ENCODE measurements at places on chromosomes 1 and 21.

DNA sequence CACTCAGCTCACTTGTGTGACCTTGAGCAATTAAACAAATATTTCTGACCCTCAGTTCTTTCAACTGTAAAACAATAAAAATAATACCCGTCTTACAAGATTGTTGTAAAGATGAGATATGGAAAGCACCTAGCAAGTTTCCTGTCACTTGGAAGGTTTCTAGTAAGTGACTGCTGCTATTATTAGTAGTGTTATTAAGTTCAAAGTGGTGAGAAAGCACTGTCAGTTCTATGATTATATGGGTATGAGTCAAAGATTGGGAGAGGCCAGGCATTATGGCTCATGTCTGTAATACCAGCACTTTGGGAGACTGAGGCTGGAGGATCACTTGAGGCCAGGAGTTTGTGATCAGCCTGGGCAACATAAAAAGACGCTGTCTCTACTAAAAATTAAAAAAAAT lies 145.4 kb downstream of the C1orf21 start:
- no peak for DNase-seq

- no peak for DNase-seq
These were observed 231.2 kb upstream of the USP24 start for GRCh38 chr1:55446351-55446750.

DNA sequence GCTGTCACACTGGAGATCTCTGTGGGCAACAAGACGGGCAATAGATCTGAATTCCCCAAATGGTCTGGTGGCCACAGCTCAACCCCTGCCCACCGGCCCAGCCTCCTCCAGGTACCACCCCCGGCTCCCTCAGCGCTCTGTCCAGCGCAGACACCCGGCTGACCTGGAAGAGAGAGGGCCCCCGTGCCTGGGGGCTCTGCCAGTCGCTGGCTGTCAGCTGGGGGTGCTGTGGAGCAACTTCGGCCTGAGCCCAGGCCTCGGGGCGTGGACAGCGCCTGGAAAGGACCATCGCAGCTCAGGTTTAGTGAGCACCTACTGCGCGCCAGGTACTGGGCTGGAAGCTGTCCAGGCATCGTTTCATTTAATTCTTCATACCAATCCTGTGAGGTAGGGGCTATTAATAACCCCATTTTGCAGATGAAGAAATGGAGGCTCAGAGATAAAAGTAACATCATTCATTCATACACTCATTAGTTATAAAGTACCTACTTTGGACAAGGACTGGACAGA lies 51.0 kb downstream of the AHDC1 start:
- no peak for DNase-seq

- peak; percentile 67 for DNase-seq
These were observed 12.2 kb downstream of the SDCCAG8 start for GRCh38 chr1:243267914-243268653.

DNA sequence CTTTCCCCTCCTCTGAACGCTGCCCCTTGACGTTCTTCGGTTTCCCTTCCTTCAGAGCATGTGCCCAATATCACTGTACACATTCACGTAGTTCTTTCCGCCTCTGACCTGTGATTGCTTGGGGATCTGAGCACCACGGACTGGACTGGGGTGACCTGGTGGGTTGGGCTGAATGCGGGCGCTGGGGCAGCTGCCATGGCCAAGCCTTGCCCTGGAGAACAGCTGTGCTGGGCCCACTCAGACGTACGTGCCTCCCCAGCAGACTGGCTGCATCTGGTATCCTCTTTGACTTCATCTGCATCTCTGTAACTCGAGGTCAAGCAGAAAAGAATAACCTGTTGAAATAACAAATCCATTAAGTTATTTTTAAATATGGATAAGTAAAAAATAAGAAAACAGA lies 35.1 kb upstream of the DISC1 start:
- DNase-seq: no peak

DNA sequence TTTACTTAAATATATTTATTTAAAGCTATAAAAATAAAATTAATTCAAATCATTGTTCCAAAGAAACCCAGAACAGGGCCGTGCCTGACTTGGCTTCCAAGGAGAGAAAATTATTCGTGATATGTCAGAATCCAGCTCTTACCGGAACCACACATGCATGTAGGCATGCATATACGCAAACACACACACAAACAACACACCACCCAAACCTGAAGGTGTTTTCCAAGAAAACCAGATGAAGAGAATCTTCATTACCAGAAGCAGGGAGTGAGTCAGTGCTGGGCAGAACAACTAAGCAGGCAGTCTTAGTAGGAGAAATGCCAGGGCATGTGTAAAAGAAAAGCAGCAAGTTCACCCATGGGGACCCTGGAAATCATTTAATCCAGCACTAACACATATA lies 432.0 kb upstream of the BEND5 start:
- DNase-seq: no peak

- no peak for DNase-seq
These were observed 25.6 kb upstream of the ENAH start for GRCh38 chr1:225678545-225678944.

DNA sequence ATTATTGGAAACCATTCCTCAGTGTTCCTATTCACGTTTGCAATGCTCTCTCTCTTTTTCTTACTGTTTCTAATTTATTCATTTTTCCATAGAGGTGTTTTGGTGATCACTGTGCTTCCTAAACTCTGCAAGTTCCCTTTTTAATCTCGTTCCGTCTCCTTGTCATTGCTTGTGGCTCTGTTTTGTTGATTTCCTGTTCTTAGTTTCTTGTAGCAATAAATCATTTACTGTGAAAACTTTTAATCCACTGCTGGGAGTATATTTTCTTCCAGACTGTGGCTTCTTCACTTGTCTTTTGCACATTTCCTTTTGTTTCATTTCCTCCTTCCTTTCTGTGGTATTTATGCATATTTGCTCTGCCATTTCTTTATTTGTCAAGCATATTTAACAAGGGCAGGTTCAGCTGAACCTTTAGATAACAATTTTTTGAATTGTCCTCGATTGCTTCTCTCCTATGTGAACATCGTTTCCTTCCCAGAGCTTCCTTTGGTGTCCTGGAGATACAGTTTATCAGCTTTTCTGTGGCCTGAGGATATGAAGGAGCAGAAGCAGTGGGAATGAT lies 3.6 kb downstream of the B3GALT5 start:
- no peak for DNase-seq

GRCh38 chr1:158720620-158721019 lies at the start of gene OR6K3:
Gene OR6K3, minus strand, starts transcription at chr1:158720720. Its CDS starts 2,605 bp downstream, at chr1:158718115.
- DNase-seq: no peak

- peak; percentile 78 for DNase-seq
These were observed 283.4 kb downstream of the ASTN1 start for GRCh38 chr1:176880955-176881595.

DNA sequence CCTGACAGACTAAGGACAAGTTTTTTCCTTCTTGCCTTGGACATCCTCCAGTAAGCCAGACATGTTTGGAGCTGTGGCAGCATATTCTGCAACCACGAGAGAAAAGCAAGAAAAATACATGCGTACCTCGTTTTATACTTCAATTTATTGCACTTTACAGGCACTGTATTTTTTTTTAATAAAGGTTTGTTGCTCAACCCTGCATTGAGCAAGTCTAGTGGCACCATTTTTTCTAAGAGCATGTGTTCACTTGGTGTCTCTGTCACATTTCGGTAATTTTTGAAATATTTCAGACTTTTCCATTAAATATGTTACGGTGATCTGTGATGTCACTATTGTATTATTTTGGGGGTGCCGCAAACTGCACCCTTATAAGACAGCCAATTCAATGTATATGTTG lies 2.1 kb upstream of the SSX2IP start:
- DNase-seq: no peak

DNA sequence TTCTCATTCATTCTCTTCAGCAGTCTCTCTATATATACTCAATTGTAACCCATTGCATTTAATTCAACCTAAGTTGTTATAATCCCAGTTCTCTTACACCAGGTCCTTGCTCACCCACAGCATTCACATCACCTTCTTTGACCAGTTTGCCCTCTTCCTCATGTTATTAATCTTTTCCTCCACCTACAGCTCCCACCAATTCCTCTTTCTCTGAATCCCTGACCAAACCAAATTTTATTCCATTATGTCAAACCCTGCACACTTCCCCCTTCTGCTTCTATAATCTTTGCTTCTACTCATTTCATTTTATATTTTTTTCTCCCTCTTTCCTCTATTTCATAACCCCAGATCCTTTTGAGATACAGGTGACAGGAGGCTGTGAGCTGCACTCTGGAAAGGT lies 1.4 kb downstream of the CD1A start:
- DNase-seq: no peak

GRCh38 chr1:23456226-23456625 lies 27.8 kb downstream of the ASAP3 start:
- DNase-seq: no peak

- peak; percentile 73 for DNase-seq
These were observed 16.8 kb downstream of the LAMC1 start for GRCh38 chr1:183039985-183040447.

DNA sequence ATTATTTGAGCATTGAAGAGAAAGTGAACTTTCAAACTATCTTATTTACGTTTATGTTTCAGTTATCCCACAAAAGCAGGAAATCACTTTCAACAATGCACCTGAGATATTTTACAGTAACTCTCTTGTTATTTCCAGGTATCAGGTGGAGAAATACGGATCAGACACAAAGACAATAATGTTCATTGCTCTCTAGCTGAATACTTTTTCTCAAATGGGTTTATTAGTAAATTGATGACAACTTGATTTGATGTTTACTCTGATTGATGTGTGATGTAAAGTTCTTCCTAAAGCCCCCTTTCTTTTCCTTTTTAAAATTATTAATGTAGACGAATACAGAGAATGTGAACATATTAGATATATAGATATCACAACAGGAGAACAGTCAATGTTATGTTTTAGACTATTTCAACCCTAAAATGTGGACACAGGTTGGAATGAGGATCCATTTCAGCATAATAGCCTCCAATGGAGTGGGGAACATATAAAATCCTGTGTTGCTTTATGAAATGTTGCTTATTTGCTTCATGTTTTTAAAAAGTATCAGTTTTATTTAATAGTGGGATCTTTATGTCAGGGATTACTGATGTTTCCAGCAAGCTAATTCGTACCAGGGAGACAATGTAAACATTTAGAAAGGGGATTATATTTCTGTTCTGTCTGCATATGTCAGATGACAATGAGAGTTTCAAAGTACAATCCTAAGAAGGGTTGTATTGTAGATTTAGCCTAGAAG lies 1522.3 kb upstream of the TPTE start:
- DNase-seq: no peak

DNA sequence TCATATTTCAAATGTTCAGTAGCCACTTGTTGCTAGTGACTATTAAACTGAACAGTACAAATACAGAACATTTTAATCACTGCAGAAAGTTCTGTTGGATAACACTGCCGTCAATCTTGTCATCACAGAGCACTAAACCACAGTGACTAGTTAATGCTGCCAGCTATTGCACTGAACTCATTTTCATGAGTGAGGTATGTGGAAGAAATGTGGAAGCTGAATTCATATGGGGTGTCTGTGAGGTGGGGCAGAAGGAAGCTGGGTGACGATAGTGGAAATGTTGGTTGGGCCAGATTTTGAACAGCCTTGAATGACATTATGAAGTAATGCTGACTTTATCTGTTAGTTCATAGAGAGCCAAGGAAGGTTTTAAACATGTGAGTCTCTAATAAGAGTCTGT lies 49.6 kb downstream of the OSBPL9 start:
- DNase-seq: no peak
